ENCODE measurements at places on chromosomes 1 and 21.

- no peak for DNase-seq
Measured at GRCh38 chr1:38600905-38601304, 258.7 kb downstream of the RRAGC start.

DNA sequence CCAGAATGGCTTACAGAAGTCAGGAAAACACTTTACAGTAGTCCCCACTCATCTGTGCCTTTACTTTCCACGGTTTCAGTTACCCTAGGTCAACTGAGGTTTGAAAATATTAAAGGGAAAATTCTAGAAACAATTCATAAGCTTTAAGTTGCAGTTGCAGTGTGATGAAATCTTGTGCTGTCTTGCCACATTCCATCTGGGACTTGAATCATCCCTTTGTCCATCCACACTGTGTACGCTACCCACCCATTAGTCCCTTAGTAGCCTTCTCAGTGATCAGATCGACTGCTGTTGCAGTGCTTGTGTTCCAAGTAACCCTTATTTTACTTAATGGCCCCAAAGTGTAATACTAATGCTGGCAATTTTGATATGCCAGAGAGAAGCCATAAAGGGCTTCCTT lies 30.5 kb downstream of the ZCCHC17 start:
- peak; percentile 64 for DNase-seq

DNA sequence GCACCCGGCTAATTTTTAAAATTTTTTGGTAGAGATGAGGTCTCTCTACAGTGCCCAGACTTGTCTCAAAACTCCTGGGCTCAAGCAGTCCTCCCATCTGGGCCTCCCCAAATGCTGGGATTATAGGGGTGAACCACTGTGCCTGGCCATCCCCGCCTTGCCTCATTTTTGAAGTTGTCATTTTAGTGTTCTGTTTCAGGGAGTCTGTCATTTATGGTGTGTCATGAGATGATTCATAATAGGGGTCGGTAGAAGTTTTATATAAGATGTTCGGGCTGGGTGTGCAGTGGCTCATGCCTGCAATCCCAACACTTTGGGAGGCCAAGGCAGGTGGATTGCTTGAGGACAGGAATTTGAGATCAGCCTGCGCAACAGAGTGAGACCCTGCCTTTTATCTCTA lies 8.5 kb downstream of the PRCC start:
- no peak for DNase-seq

DNA sequence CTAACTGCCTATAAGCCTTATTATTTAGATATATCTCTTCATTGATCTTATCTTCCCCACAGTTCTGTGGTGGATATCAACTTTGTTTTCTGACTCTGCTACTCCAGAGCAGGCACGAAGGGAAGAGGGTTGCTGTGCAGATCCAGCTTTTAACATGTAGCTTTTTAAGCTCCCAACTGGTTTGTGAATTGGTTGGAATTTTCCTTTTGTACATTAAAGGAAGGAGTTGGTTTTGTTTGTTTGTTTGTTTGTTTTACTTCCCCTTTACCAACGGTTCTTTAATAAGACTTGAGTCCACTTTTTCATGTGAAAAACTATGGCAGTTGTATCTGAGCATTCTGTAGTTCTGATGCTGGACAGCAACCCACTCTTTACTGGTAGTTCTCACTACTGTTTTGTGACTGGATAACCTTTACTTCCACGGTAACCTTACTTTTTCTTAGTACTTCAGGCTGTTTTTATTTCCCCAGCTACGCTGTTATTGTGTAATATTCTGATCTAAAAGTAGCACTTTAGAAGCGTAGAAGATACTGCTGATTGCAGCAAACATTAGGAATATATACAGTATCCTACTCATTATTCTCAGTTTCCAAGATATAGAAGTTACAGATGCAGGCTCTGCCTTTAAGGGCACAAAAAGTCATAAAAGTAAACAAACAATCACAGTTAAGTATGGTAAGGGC lies 1.6 kb downstream of the GNPAT start:
- no peak for DNase-seq

DNA sequence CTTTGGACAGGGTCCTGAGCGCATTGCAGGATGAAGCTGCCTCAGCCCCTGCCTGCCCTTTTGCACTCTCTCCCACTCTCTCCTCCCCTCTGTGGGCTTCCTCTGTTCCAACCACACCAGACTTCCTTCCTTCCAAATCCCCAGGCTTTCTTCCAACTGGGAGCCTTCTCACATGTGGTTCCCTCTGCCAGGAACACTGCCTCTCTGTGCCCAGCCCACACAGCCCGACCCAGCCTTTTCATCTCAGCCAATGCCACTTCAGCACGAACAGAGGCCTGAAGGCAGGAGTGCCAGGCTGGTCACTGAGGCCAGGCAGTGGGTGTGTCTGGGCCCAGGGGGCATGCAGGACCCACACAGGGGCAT lies 5.9 kb downstream of the SELENON start:
- DNase-seq = no peak

- DNase-seq = no peak
Measured at GRCh38 chr1:2921970-2922686, 99.1 kb upstream of the ACTRT2 start.

DNA sequence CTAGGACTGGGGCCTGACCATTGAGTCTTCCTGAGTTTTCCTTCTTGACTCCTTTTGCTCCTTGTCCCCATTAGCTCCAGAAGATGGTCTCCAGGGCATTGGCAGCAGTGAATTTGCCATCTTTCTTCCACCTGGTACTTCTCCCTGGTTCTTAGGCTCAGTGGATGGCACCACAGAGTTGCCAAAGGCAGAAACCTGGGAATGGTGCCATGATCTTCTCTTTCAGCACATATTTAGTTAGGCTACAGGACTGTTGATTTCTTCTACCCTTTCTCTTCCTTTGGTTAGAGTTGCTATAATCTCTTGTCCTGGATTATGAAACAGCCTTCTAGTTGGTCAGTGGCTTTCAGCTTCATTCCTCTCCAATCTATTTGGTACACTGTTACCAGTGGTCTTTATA lies 6.2 kb downstream of the ZBTB40 start:
- no peak for DNase-seq

DNA sequence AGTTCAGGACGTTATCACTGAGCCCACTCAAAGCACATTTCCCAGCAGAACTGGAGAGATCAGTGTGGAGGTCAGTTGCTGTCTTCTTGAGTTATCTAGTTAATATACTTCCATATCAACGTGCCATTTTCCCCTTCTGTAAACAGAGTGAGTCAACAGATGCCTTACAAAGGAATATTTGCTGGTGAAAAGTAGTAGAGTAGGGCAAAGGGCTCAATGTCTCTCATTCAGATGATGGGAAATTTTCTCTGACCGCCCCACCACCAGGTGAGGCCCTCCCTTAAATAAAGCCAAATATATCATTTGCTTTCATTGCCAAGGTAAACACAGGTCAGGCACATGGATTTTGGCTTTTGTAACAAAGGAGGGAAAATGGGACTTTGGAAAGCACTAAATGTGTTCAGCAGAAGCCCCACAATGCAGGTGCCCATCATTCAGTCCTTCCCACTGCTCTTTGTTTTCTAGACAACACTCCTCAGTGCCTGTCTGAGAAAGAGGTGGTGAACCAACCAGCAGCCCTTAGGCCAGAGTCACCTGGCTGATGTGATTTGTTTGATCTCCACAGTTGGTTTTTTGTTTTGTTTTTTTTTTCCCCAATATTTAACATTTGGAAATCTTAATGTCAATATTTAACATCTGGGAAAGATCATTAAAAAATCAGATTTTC lies 40.5 kb upstream of the SAMD13 start:
- DNase-seq = no peak

DNA sequence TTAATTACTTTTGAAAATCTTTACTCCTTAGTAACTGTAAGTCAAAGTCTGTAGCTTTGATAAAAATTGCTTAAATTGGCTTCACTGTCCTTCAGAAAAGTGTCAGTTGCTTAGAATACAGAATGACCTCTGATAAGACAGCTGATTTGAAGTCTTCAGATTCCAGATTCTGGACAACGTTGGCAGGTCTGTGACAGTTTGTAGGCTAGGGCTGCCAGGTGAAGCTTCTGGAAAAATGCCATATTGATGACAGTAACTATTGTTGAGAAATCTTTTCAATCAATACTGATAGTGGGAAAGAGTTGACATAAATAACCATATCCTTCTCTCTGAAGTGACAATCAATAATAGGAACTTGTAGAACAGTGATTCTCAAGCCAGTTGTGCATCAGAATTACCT lies 41.3 kb downstream of the RPAP2 start:
- DNase-seq = no peak

DNA sequence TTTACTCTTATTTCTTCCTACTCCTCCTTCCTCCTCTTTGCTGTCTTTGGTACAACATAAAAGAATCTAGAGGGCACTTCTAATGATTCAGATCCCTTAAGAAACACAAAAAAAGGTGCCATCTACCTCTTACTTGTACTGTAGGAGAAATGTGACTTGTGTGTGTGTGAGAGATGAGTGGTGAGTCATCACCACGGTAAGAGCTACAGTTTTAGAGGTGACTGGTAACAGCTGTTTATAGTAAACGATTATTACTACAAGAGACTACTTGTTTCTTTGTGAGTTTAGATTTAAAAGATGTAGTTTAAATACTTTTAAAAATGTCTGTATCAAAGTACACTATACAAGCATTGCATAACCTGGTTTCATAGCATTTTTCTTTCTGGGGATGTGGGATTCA lies 40.4 kb downstream of the SLC35D1 start:
- DNase-seq = no peak

- DNase-seq = no peak
Measured at GRCh38 chr1:236015539-236015938, 49.4 kb downstream of the NID1 start.

- no peak for DNase-seq
Measured at GRCh38 chr1:26994787-26995517, 1.5 kb downstream of the TRNP1 start.

DNA sequence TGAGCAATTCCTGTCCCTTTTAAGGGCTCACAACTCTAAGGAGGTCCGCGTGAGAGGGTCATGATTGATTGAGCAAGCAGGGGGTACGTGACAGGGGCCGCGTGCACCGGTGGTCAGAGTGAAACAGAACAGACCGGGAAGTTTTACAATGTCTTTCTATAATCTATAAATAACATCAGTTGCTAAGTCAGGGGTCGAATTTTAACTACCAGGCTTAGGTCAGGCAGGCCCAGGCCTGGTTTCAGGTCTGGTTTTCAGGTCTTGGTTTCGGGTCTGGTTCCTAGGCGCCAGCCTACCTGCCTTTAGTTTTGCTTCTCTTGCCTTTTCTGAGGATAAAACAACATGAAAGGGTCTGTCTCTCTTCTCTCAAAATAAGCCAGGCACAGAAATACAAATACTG lies 476.0 kb upstream of the CAMK1G start:
- DNase-seq = no peak

GRCh38 chr1:46605232-46605631 lies 1.2 kb upstream of the MKNK1 start:
- DNase-seq = no peak

- no peak for DNase-seq
Measured at GRCh38 chr1:45765999-45766792, 15.7 kb upstream of the IPP start.

DNA sequence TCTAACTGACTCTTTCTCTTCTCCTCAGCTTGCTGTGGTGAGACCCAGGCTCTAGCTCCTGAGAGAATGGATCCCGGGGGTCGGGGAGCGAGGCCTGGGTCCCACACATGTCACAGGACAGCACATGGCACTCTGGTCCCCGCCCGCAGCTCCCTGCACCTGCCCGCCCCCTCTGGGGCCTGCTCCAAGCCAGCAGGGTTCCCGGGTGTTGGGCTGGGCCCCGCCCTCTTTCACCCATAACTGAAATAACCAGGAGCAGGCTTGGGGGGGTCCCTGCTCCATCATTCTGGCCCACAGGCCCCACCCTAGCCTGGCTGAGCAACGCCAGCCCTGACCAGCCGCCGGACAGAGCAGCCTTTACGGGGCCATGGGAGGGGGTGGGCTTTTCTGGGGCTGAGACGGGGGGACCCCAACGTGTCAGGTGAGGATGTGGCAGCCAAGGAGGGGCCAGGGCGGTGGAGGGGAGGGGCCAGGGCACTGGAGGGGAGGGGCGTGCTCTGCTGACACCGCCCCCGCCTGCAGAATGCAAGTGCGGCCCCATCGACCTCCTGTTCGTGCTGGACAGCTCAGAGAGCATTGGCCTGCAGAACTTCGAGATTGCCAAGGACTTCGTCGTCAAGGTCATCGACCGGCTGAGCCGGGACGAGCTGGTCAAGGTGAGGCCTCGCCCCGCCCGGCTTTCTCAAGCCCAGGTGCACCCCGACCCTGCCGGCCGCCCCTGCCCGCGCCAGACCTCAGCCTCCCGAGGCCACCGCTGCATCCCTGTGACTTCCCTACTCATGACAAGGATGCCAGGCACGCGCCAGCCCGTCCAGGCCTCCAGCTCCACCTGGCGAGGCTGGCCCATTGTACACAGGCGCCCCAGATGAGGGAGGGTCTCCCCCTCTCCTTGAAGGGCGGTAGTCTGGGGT lies 19.4 kb downstream of the COL6A1 start:
- DNase-seq = no peak

DNA sequence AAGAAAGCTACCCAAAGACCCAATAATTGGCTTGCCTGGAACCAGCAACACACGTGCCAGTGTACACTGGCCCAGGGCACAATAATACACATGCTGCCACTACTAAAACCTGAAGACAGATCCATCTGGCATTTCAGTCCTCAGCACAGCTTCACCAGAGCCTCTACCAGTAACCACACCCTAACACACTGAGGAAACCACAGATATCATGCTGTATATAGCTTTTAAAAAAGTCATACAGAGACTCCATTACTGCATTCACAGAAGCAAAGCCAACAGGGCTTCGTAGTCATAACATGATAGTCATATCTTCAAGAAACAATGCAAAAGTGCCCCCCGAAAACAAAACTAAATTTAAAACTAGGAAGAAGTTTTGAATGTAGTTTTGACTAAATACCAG lies 40.6 kb upstream of the NEGR1 start:
- no peak for DNase-seq

DNA sequence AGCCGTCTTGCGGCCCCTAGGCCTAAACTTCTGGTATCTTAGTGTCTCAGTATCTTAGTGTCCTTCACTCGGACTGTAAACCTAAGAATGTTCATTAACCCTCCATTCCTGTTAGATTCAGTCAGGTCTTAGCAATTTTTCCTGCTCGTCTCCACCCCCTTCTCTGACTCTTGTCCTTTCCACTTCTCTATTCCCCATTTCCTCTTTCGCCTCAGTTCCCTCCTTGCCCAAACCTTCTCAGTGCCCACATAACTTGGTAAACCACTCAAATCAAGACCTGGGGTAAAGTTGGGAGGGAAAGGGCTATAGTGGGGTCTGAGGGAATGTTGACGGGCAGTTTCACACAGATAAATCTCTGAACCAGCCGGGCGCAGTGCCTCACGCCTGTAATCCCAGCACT lies 726 bp upstream of the FCER1G start:
- DNase-seq = no peak

- DNase-seq = no peak
Measured at GRCh38 chr1:243923292-243924171, 73.5 kb upstream of the AKT3 start.

GRCh38 chr1:6471970-6472368 lies 6.0 kb upstream of the TNFRSF25 start:
- DNase-seq = no peak

- no peak for DNase-seq
Measured at GRCh38 chr1:35300376-35300775, 31.9 kb downstream of the ZMYM4 start.

Measured in fibroblast of the conjunctiva (primary cell).